ENCODE measurements at places on chromosomes 5 and 9. TPM values are rescaled to one million over a fixed set of nuclear protein-coding genes. Genes with fewer than 3 reads are reported as not detected.

Gene BAAT
- total RNA-seq, result not detected

Gene LRRC19
- total RNA-seq, result not detected

Gene MAMDC2
- 0.89 TPM for total RNA-seq

Gene ZNF366
- 1.9 TPM for total RNA-seq

Gene PHF2
- 16.2 TPM for total RNA-seq

Gene TMEFF1
- total RNA-seq, result 12.9 TPM

Gene SV2C
- under 0.01 TPM for total RNA-seq

Gene SDHA
- 137 TPM for total RNA-seq

Gene TMEM252
- total RNA-seq, result not detected

Gene NIM1K
- not detected for total RNA-seq

Gene ALDH1B1
- 11.5 TPM for total RNA-seq

DNA sequence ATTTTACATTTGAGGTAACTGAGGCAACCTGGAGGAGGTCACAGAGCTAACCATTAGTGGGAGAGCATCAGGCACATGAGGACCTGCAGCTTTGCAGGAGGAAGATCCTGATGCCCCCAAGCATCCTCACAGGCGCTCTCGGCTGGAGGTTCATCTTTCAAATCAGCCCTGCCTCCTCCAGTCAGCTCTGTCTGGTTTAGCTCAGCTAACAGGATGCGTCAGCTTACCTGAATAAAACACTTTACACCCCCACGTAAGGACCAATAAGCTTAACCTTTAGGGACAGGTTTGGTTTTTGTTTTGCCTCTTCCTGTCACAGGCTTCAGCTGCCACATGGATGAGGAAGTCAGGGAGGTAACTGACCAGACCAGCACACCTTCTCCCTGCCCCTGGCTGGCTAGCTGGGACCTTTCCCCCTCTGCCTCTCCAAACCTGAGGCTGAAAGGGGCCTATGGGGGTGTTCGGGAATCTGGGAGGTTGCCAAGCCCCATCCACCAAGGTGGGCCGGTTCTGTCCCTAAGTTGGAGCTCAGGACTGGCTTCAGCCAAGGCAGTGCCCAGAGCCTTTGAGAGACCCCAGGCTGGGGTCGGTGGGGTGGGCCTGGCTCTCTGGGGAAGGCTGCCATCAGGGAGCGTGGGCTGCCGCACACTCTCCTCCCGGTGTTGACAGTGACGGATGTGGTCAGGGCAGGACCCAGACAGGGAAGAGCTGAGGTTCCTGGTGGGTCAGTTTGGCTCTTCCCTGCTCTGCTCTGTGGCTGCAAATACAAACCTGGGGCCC is 20.0 kb upstream of the FCN1 start:
- DNase-seq, result no peak

DNA sequence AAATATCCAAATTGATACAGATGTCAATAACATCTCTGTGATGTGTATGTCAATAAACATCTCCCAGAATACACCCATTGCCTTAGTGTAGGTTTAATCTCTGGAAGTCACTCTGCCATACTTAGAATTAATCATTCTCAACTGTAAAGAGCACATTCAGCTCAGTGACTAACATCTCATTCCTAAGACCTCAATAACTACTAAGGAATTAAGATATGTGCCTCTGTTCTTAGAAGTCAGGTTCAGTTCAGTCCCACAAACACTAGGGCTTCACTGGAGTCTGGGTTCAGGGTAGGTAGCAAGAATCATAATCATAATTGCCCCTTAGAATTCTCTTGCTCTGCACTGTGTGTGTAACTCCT is 31.7 kb downstream of the UGCG start:
- no peak for DNase-seq

DNA sequence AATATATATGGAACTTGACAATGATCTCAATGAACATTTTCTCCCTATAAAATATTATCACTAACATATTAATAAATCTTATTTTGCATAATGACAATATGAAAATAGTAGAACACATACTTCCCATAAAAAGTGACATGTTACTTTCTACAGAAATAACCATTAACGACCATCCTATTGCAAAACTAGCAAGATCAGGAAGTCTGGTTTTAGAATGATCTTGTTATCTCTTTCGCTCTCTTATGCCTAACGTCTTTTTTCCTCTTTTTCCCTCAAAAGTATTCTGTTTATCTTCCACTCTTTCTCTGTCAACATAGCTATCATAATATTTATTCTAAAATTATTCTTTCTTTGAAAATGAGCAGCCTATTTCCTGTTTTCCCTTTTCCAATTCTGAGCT is 21.6 kb upstream of the C5orf46 start:
- DNase-seq, result no peak

GRCh38 chr5:2375757-2376250 is 375.7 kb downstream of the IRX2 start:
- no peak for DNase-seq

DNA sequence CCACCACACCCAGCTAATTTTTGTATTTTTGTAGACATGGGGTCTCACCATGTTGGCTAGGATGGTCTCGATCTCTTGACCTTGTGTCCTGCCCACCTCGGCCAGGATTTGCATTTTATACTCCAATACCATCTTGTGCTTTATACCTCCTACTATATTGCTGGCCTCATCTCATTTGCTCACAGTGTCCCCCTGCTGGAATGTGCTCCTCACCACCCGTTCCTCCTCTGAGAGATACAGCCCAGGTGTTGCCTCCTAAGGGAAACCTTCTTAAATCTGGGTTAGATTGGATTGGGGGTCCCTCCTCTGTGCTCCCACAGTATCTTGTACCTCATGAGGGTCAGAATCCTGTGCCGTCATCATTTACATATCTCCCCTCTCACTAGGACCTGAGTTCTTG is 131.7 kb downstream of the PAPPA start:
- DNase-seq, result no peak

DNA sequence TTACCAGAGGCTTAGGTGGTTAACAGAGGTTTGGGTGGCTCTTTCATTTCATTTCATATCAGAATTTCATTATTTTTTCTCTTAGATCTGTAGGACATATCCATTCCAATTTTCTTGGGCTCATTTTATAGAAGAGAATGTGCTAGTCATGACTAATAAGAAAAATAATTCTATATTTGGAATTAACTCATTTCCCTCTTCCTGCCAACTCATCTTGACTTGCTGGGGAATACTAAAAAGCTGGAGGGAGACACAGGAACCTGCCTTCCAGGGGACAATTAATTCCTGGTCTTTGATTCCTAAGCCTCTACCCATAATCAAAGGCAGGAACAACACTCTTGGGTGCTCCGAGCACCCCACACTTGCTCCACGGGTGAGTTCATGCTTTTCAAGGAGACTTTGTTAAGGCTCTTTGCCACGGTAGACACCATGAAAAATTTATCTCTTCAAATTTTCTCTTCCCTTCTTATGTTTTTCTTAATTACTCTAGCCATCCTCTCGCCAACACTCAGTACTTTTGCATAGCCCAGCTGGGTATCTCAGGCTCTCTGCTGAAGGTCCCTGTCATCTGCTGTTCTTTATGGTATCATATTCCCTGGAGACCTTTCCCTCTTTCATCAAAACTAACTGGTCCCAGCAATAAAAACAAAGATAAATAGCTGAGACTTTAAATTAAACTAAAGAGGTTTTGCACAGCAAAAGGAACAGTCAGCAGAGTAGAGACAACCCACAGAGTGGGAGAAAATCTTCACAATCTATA is 273.9 kb downstream of the NPR3 start:
- DNase-seq, result no peak

GRCh38 chr5:109744261-109744660 is 54.5 kb downstream of the MAN2A1 start:
- no peak for DNase-seq

- DNase-seq, result no peak
Measured at GRCh38 chr5:149166128-149166527, 24.8 kb downstream of the ABLIM3 start.

DNA sequence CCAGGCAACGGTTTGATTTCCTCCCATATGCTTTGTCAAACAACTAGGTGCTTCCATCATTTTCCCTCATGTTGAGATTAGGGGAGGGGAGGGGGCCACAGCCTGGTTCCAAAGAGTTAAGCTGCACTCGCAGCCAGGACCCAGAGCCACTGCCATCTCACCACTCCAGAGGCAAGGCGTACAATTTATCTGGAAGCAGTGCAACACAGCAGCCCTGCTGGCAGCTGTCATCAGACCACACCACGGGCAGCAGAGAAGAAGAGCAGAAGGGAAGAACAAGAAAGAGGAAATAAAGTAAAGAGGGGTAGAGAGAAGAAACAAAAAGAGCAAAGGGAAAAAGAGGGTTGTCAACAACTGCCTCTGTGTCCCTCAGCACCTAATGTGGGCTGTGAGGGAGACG is 38.9 kb downstream of the MED27 start:
- no peak for DNase-seq

DNA sequence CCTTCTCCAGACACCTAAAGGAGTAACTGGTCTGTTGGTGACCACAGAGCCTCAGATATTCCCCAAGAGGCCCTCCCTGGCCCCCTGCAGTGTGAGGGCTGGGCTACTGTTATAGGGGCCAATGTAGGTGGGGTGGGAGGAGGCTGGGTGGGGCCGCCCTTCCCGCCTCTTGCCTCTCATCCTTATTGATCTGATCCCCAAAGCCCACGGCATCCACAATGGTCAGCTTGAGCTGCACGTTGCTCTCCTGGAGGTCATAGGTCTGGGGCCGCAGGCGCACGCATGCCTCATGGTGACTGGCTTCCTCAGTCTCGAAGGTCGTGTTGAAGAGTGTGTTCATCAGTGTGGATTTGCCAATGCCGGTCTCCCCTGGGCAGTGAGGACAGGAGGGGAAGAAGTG is 13.0 kb downstream of the SEPTIN8 start:
- no peak for DNase-seq

DNA sequence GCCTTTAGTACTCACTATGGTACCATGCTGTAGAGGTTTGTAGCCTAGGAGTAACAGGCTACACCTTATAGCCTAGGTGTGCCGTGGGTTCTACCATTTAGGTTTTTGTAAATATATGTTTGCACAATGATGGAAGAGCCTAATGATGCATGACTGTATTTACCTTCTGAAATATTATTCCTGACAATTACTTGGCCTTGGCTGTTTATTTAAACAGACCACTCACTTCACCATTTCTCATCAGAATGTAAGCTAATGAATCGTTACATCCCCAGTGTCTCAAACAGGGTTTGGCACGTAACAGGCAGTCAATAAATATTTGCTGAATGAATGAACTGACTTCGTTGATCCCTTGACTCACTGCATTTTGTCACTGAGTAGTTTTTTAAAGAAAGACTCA is 93.1 kb downstream of the MED27 start:
- no peak for DNase-seq

DNA sequence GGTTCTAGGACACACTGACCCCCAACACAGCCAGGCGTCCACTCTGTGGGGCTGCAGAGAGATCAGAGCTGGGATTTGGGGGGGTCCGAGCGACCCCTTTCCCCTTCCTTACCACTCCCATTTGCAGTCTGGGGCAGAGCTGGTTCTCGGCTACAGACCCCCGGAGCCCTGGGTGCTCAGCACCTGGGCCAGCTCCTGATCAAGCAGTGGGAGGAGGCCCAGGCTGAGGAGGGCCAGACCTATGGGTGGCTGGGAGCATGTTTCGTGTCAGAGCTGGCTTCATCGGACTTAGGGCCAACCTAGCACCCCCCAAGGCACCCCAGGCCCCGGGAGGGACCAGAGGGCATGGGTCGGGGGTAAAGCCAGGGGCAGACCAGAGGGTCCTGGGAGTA is 7.6 kb downstream of the GRIN1 start:
- DNase-seq, result no peak

DNA sequence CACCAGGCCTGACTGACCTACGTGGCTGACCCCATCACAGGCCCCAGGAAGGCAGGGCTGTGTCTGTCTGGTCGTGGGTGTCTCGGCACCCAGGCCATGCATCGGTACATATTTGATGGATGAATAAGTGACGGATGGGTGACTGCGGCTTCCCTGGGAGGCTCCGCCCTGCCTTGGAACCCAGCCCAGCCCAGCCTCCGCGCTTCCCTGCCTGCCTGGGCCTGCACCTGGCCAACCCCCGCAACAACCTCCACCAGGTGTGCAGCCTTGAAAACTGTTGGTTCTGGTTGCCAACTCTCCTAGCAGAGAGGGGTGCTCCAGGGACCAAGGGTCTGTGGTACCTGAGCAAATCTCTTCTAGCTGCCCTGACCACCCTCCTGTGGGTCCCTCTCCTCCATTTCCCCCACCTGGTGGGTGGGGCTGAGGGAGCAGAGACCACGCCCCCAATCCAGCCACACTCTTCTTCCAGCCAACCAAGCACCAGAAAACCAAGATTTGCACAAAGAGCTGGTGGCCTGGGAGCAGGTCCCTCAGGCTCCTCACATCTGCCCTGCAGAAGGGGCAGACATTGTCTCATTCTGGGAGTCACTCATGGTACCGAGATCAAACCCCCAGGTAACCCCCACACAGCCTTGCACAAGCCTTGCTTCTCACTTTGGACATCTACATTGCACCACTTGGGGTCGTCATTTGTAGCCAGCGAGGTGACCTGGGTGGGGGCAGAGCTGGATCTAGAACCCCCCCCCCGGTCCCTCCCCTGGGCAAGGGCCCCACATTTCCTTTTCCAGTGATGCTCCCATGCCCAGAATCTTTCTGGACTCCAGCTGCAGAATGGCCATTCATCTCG is 100.6 kb upstream of the IER5L start:
- DNase-seq, result no peak

DNA sequence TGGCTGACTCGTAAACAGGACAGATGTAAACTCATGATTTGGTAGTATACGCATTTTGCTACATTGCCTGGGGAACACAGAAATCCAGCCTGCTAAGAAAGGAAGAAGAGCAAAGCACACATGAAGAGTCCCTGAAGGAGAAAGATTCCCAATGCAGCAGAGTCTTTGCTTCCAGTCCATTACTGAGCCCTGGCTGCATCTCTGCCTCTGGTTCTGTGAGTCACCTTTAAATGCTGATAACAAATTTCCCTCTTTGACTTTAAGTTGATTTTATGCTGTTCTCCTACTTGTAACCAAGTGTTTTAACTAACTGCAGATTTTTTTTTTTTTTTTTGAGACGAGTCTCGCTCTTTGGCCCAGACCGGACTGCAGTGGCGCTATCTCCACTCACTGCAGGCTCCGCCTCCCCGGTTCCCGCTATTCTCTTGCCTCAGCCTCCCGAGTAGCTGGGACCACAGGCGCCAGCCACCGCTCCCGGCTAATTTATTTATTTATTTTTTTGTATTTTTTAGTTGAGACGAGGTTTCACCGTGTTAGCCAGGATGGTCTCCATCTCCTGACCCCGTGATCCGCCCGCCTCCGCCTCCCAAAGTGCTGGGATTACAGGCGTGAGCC is 8.5 kb upstream of the PRXL2C start:
- DNase-seq, result no peak
